ENCODE measurements at places on chromosomes 2 and 18.

GRCh38 chr2:15677141-15677843 lies 85.6 kb downstream of the DDX1 start:
- DNase-seq: no peak

- DNase-seq: no peak
Measured at GRCh38 chr2:216015722-216016464, 2.5 kb upstream of the MREG start.

GRCh38 chr2:44237221-44237620 lies 38.1 kb upstream of the SLC3A1 start:
- DNase-seq: no peak

DNA sequence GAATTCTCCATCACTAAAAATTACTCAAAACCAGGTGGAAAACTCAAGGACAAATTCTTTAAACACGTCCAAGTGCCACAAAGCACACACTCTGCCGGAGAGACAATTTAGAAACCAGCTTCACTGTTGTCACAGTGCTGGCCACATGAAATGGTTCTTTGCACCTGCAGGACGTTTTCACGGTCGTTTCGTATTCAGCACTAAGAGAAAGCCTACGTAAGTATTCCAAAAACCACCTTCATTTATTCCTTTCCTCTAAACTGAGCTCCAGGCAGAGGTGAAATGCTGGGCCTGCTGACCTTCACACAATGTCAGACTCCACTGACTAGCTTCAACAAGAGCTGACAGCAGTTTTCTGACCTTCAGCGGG lies 680 bp downstream of the ATP5F1A start:
- DNase-seq: no peak

- no peak for DNase-seq
Measured at GRCh38 chr2:188631037-188631809, 339.5 kb downstream of the GULP1 start.

DNA sequence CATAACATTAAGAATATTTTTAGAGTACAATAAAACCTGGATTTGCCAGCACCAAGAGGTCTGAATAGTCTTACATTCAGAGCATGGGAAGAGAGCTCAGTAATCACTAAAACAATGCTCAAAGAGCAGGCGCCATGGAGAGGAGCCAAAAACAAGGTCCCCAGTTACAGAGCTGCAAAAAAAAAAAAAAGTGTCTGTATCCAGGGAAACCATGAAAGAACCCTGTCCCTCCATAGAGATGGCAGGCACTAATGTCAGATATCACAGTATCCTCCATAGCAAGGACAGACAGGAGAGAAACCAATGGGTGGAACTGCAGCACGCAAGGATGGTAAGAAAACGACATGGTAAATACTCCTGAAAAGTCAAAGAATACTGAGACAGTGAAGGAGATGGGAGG lies 19.5 kb downstream of the FBXO15 start:
- DNase-seq: no peak

DNA sequence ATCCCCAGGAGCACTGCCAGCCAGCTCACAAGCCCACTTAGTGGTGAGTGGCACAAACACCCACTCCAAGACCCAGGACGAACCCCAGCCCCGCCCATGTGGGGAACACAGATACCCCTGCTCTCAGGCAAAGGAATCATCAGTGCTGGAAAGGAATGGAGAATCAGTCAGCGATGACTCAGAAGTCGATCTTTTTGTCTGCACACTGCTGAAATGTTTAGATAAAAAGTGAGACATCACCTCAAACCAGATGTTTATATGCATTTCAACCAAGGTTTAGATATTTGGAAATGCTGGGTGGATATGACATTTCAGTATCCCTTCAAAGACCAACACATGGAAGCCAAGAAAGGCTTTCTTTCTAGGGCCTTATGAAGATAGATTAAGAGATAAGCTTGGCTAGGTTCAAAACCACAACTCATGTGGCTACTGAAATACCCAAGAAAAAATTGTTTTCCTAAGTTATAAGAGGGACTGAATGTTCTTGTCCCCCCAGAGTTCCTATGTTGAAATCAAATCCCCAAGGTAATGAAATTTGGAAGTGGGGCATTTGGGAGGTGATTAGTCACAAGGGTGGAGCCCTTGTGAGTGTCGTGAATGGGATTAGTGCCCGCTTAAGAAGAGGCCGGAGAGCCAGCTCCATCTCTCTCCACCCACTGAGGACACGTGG lies 43.7 kb downstream of the POU3F3 start:
- DNase-seq: no peak

- no peak for DNase-seq
Measured at GRCh38 chr2:88709181-88709631, 17.7 kb downstream of the RPIA start.

- no peak for DNase-seq
Measured at GRCh38 chr2:9332136-9332852, 91.0 kb downstream of the ITGB1BP1 start.

GRCh38 chr2:42556315-42556890 lies 12.0 kb upstream of the MTA3 start:
- no peak for DNase-seq

DNA sequence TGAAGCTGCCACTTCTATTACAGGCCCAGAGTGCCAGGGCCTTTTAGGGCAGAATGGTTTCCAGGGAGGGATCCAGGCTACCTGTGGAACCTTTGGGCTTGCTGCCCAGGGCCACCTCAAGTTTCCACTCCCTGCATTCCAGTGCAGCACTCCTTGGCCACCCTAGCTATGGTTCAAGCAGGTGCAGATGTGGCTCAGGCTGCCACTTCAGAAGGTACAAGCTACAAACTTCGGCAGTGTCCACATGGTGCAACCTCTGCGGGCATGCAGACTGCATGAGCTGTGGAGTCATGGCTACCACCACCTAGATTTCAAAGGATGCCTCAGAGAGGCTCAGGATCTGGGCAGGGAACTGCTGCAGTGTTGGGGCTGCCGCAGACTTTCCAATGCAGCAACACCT lies 248.1 kb upstream of the UBE2E3 start:
- no peak for DNase-seq

GRCh38 chr18:11909591-11910026 lies 1.5 kb upstream of the MPPE1 start:
- no peak for DNase-seq

GRCh38 chr2:26344581-26345282 lies 1.2 kb upstream of the SELENOI start:
- DNase-seq: no peak

DNA sequence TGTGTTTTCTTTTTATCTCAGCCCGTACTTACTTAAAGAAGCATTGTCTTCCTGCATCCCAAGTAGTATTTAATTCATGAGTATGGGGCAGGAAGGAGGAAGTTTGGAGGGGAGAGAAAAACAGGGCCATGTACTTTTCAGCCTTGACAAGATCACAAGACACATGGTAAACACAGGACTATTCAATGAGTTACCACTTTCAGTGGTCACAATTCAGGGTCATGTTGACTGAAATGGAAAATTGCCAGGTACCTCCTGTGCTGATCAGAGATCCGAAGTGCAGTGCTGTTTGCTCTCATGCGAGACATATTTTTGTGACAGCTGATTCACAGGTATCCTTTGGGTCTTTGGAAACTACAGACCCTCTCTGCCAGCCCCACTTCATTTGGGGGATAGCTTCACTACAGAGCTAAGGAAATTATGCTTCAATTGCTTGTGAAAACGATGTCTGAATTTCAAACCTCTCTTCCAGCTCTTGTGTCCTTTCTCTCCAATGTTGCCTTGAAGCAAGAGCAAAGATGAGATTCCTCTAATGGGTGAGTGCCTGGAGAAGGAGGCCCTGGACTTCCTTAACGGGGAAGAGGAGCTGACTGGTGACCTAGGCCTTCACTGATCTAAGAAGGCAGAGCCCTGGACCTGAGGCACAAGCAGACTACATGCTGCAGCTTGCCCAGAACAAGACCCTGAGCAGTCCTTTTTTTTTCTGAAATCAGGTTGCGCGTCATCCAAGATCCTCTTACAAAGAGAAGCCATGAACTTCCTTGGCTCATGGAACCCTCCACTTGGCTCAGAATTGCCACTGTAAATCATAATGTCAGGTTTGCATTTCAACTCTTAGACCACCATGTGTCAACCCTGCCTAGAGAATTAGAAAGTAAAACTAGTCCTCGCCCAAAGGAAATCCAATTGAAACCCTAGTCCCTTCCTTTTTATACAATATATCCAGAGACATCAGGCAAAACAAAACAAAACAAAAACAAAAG lies 44.1 kb downstream of the EVA1A start:
- no peak for DNase-seq

- no peak for DNase-seq
Measured at GRCh38 chr2:134773335-134773734, 54.5 kb upstream of the TMEM163 start.

DNA sequence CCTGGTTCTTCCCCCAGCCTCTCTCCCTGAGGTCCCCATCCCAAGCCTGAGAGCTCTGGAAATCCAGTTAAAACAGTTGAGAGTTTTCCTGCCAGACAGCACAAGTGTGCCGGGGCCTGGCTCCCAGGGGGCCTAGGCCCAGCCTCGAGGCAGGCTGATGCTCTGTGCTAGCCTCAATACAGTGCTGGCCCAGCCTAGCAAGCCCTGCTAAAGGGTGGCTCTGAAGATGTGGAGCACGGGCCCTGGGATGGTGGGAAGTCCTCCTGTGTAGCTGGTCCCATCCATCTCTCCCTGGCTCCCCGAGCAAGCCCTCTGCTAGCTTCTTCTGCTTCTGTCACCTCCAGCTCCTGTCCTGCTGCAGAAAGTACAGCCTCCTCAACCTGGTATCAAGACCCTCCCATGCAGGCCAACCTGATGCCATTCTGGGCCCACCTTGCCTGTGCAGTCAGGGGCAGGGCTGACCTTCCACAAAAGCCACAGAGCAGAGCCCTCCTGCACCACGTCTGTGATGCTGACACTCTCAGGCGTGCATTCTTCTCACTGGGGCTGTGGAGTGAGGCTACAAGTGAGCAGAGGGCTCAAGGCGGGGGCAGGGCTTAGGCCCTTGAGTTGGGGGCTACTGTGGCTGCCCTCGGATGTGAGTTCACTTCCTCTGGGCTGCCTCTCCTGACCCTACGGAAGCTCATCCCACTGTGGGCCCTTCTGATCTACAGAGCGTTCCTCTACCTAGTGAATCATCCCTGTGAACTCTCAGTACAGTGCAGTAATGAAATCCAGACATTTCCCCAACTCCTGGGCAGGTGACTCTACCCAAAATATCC lies 60.1 kb upstream of the LAPTM4A start:
- no peak for DNase-seq

DNA sequence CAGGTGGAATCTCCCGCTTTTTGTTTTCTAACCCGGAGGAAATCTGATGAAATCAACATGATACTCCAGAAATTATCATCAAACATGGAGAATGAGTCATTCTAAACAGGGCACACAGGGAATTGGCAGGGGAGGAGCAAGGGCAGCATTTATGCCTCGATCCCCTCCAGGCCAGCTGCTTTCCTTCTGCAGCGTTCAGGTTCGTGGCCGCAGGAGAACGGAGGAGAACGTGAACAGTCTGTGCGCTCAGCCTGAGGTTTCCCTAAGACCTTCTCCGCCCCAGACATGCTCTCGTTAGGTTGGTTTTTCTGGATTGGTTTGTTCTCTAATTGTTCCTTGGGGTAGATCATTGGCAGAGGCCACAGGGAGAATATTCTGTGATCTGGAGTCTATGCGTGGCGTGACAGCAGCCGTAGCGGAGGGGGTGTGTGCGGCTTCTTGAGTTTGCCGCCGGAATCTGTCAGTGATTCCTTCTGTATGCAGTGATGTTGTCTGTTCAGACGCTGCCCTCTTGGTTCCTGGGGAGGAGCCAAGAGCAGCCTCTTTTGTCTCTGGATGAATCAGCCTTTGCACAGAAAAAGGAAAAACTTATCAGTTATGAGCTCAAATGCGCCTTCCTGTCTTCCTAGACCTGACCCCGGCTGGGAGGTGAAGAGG lies 75.9 kb downstream of the SH3BP4 start:
- DNase-seq: no peak

GRCh38 chr2:190053426-190053825 lies 9.1 kb downstream of the MSTN start:
- no peak for DNase-seq

DNA sequence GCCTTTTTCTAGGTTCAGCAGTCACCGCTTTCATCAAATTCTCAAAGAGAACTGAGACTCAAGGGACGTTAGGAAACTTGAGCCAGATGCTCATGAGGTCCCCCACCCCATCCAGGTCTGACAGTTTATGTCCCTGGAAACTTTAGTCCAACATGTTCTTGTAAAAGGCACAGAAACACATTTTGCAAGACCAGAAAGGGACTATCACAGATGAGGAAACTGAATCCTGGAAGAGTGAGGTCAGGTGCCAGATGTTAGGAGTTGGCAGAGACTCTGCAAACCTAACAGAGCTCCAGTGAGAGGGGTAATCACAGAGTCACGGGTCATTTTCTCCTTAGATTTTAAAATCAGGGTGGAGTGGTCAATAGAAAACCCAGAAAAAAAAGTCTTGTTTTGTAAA lies 76.6 kb downstream of the RDH14 start:
- DNase-seq: no peak

DNA sequence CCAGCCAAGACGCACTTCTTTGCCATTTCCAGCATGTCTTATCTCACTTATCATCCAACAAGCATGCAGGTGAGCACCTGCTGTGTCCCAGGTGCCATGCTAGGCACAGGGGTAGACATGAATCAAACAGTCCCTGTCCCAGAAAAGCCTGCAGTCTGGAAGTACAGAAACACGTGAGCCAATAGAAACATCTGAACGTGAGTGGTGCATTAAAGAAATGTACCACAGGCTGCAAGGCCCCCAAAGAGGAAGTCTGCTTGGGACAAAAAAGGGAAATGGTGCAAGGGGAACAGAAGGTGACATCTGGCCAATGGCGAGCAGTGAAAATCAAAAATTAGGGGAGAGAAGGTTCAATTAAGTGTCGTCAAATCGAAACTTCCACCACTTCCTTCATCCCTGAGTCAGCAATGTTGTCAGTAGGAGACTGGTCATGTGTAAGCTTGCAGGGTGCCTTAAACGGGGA lies 17.6 kb upstream of the TMEM247 start:
- no peak for DNase-seq

DNA sequence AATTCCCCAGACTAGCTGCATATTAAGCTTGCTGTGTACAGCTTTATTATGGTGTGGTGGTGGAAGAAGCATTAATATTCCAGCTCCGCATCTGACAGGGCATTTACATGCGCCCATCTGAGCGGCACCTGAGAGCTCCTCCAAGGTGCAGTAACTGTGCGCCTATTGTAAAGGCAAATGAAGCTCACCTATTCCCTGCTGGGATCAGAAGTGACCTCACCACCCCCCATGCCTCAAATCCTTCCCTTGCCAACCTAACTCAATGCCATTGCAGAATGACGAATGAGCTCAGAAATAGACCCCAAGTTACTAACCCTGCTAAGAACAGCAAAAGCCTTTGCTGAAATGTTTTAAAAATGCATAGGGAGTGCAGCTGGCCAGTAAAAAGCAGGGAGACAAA lies 14.3 kb downstream of the BCL11A start:
- DNase-seq: no peak

- DNase-seq: no peak
Measured at GRCh38 chr2:193463011-193463410, 1268.3 kb upstream of the TMEFF2 start.
